Germinal center (tissue), 1 donor: ENCODE measurements at places on chromosomes 5 and 9.

DNA sequence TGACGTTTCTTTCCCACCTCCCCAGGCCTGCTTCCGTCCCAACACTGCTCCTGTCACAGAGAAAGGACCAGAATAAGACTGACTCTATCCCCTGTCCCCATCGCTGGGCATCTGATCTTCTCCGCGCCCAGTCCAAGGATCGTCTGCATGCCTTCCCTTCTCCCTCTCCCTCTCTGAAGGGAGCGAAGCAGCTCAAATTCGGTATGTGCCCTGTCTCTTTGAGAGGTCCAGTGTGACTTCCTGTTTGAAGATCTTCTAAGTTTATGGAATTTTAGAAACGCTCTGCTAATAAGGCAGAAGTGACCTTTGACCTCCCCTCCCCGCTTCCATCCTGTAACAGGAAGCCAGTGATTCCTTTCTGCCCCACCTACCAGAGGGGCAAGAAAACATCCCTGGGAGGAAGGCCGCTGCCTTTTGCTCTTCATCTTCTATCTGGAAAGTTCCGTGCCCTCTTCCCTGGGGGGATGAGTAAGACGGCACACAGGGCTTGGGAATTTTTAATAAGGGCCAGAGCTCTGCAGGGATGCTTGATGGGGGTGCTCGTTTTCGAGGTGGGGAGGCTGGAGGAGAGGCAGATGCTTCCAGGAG lies 40.7 kb upstream of the RNU6ATAC start:
- no peak for DNase-seq

DNA sequence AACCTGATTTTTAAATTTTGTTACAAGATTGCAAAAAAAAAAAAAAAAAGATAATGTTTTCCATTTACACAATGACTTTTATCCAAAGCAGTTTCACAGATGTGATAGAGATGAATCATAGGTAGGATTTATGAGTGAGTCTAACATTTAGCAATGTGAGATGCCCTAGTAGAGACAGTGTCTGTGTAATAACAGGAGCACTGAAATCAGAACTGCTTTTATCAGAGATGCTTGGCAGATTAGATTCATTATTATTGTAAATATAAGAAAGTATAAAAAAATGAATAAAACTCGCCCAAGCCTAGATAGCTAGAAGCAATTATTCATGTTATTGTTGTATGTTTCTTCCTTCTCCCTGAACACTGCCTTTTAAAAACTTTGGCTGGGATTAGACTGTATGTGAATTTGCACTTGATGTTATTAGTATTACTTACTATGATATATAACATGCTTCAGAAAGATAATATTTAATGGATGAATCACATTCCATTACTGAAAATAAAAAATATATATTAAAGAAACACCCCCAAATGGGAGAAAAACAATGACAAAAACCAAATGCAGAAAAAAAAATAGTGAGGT lies 567.3 kb upstream of the KLF4 start:
- DNase-seq = no peak

- no peak for DNase-seq
These were observed 2.4 kb downstream of the CDKN2AIPNL start for GRCh38 chr5:134409321-134409720.

DNA sequence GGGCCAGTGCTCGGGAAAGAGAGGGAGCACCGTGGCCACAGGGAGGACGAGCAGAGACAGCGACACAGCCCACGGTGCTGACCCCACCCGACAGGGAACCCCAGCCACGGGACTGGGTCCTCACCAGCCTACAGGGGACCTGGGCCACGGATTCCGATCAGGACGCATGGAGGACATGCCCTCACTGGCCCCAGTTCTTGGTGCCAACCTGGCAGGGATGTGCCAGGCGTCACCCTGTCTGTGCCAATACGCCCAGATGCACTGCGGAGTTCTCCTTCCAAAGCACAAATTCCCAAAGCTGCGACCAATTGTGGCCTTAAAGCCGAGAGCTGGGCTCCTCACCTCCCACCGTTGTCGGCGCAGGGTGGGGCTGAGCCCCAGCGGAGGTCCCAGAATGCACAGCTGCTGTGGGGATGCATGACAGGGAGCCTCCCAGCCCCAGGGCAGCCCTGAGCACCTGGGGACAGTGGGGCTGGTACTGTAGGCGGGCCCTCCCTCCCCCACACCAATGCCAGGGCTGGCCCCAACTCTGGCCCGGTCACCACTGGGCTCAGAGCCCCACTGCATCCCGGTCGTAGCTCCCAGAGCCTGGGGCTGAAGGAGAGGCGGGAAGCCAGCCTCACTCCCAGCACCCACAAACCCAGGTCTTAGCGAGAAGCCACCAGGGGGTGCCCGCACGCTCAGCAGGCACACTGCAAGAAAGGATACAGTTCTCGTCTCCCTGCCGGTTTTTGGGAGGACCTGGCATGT lies 44.2 kb downstream of the NKD2 start:
- no peak for DNase-seq

GRCh38 chr5:109767184-109767995 lies 77.7 kb downstream of the MAN2A1 start:
- no peak for DNase-seq

GRCh38 chr5:98721231-98721928 lies 52.1 kb upstream of the RGMB start:
- no peak for DNase-seq

GRCh38 chr9:8362250-8362649 lies 562.7 kb upstream of the DMAC1 start:
- no peak for DNase-seq

DNA sequence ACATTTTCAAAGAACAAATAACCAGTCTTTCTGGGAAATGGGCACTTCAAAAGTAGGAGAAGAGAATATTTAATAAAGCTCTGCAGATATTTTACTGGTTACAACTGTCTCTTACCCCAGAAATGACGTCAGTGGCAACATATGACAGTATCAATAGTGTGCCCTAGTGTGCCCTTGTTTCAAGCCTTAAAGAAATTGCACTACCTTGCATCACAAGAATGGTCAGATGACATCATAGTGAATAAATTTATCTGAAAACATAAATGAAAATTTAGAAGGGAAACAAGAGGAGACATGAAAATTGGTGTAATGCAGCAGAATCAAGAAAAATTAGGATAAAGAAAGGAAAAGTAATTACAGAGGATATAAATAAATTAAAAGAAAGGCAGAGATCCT lies 176.7 kb downstream of the GNAQ start:
- DNase-seq = no peak

DNA sequence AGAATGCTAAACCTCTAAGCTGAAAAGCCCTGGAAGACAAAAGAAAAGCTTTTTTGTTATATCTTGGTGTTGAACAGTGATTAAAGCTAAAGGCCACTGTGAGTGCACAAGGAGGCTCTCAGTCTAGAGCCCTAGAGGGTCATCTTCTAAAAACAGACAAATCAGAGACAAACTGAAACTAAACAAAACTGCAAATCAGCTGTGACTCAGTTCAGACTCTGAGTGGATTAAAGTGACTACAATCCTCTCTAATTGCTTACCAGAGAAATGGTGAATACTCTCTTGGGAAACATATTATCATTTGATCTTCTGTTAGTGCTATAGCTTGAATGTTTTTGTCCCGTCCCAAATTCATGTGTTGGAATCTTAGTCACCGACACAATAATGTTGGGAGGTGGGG lies 491.9 kb downstream of the CDH18 start:
- no peak for DNase-seq

GRCh38 chr5:8769631-8770030 lies 776.2 kb downstream of the SEMA5A start:
- DNase-seq = no peak

DNA sequence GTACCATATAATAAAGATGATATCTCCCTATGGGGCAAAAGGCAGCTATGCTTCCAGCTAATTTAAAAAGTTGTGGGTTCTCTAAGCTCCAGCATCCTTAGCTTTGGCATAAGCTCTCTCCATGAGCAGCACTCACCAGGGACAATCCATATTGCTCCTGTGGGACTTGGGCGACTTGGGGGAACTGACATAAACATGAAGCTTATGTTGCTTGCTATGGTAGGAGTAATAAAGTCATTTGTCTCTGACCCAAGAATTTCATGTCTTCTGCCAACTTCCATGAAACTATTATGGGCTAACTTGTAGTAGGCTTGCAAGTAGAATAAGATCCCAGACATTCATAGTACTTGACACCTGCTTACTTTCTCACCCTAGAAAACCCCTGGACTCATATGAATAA lies 36.2 kb upstream of the TLE4 start:
- no peak for DNase-seq

- DNase-seq = no peak
These were observed 34.6 kb downstream of the TTC39B start for GRCh38 chr9:15272377-15272928.

GRCh38 chr5:65817931-65818330 lies 95.9 kb downstream of the NLN start:
- DNase-seq = no peak

DNA sequence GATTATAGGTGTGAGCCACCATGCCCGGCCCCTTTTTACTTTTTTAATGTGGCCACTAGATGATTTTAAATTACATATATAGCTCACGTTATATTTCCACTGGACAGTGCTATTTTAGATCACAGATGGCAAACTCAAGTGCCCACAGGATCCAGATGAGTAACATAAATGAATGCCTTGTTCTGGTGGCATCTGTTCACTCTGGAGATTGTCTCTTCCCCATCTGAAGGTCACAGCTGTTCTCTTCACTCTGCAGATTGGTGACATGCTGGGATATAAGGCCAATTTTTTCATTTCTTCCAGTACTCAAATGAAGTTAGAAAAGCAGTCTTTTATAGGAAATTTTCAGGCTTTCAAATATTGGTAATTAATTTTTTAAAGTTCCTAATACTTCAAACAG lies 160.1 kb downstream of the DOCK8 start:
- no peak for DNase-seq

DNA sequence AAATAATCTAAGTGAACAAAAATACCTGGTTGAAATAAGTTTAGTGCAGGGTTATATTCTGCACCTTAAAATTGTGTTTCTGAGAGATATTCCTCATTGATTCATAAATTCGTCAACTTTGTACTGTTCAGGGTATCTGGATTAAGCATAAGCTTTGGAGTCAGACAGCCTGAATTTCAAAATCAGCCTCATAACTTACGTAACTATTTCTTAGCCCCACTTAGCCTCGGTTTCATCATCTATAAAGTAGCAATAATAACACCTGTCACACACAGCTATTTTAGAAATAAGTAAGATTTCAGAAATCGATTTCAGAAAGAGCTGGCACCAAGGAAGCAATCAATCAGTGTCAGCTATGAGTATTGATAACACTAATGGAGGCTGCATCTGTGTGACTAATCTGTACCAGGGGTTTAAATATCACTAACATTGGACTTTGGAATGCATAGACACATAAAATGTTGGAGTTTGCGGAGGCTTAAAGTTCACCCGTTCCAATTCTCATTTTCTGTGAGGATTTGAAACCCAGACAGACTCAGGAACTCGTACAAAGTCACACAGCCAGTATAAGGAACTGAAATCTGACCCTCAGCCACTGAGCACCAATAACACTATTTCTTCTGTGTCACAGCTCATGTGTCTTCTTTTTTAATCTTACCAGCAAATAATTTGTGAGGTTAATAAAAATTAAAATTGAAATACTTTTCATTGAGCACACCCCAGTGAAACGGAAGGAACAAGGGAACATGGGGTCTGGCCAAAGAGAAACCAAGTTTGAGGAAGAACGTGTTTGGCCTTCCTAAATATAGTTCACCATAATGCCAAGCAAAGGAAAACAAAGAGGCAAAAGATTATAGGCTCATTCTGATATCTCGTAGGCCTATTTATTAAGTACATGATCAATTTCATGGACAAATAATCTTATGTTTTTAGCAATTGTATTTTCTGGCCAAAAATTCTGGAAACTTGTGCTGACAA lies 194.4 kb upstream of the PTGER4 start:
- peak; percentile 31 for DNase-seq

- no peak for DNase-seq
These were observed 323.5 kb downstream of the TLE4 start for GRCh38 chr9:79895232-79895631.

GRCh38 chr9:85212887-85213286 lies 528.9 kb downstream of the AGTPBP1 start:
- DNase-seq = no peak

GRCh38 chr9:107991581-107991980 lies 502.0 kb upstream of the KLF4 start:
- DNase-seq = no peak
